Fibroblast of skin of left biceps (primary cell): ENCODE measurements at places on chromosomes 16 and 17.

- no peak for DNase-seq
Measured at GRCh38 chr17:60724647-60725046, 47.0 kb downstream of the BCAS3 start.

GRCh38 chr16:27790546-27791403 is 240.8 kb downstream of the KATNIP start:
- no peak for DNase-seq

DNA sequence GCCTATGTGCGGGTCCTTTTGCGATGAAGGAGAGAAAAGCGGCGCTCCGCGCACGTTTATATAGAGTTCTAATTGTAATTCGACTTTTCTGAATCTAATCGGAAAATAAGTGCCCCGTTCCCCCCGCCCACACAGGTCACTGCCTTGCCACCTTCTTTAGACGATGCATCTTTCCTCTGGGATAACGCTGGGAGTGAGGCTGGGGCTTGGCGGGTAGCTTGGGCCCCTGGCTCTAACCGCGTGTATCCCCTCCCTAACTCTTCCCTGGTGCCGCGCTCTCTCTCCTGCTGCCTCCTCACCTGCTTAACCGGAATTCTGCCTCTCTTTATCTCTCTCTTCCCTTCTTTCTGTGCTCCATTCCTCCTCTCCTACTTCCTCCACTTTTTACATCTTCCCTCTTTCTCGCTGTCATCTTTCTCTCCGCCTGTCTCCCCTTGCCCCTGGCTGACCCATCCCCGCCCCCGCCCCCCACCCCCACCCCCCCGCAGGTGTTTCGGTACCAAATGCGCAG is 2.6 kb downstream of the LHX1 start:
- no peak for DNase-seq

- no peak for DNase-seq
Measured at GRCh38 chr16:89210165-89210903, 7.2 kb upstream of the ZNF778 start.

- no peak for DNase-seq
Measured at GRCh38 chr17:18156171-18156975, 27.3 kb upstream of the ALKBH5 start.

DNA sequence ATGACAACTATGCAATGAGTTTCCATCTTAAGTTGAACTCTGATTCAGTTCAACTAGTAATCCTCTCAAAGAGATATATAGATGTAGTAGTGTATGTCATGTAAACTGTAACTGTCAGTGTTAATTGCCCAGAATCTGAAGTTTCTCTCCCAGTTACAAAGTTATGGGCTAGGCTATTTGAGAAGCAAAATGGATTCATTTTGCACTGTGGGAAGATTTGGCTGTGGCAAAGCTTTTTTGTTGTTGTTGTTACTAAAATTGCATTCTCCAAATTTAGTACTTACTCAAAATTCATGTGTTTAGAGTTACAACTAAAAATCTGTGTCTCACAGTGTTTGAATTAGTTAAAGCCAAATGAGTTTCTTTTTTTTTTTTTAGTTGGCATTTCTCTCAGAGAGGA is 219.0 kb downstream of the KCNJ2 start:
- no peak for DNase-seq

DNA sequence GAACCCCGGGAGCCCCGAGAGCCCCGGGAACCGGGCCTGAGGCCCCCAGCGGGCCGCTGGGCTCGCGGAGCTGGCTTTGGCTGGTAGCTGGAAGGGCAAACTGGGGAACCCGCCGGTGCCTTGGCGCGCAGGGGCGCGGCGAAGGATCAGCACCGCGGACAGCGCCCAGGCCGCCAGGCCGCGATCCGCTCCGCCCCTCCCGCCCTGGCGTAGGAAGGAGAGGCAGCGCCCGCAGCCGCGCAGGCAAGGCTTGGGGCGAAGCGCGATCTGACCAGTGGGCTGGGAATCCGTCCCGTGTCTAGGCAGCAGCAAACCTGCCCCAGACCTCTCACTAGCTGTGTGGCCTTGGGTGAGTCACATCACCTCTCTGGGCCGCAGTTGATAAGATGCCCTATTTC is 331 bp upstream of the CCDC92B start:
- DNase-seq, result no peak

DNA sequence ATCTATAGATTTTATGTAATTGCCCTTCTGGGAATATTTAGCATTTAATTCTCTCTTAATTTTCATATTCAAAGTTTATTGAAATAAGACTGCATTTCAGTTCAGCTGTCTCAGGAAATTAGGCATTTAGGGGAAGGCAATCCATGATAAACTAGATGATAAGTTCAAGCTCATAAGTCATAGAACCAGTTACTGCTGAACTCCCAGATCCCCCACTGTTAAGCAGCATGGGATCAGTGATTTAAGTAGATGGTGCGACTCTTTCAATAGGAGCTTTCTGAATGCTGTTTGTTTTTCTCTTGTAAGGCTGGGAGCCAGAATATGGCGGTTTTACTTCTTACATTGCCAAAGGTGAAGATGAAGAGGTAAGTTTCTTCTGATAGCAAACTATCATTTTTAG is 23.8 kb downstream of the OGFOD1 start:
- no peak for DNase-seq

GRCh38 chr17:44304651-44305050 is 3.8 kb upstream of the RUNDC3A start:
- no peak for DNase-seq

GRCh38 chr16:66116163-66117002 is 250.1 kb upstream of the CDH5 start:
- DNase-seq, result no peak

- DNase-seq, result no peak
Measured at GRCh38 chr17:21292867-21293830, 8.6 kb downstream of the MAP2K3 start.

GRCh38 chr17:17363638-17364337 is 60.6 kb downstream of the NT5M start:
- no peak for DNase-seq

GRCh38 chr17:3667366-3668278 is 756 bp downstream of the TAX1BP3 start:
- DNase-seq, result peak; percentile 85

DNA sequence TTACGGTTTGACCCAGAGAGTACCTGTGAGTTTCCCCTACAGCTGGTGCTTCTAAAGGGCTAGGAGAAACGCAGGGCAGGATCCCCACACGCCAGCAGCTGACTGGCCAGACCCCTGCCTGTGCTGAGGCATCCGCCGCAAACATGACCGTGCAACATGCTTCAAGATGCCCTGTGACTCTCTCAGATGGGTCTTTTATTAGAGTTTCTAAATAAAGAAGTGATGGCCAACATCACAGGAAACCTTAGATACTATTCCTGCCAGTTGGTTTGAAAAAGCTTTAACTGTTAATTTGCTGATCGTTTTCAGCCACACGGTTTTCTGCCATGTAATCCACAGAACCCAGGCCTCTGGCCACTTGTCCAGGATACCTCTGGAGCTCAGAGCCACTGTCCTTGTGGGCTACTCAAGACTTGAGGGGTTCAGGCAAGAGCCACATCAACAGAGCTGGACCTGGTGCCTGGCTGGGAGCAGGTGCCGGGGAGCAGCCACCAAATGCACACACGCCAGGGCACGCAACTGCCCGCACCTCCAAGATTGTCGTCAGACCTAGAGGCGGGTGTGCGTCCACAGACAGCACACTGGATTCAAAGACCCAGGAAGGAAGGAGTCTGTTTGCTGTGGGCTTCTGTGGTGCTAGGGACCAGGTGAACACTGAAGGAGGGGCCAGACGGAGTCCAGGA is 118.4 kb downstream of the ZNF778 start:
- no peak for DNase-seq

GRCh38 chr16:86534779-86535615 is 20.0 kb downstream of the MTHFSD start:
- DNase-seq, result no peak

GRCh38 chr16:945271-946047 is 25.3 kb downstream of the LMF1 start:
- DNase-seq, result no peak

DNA sequence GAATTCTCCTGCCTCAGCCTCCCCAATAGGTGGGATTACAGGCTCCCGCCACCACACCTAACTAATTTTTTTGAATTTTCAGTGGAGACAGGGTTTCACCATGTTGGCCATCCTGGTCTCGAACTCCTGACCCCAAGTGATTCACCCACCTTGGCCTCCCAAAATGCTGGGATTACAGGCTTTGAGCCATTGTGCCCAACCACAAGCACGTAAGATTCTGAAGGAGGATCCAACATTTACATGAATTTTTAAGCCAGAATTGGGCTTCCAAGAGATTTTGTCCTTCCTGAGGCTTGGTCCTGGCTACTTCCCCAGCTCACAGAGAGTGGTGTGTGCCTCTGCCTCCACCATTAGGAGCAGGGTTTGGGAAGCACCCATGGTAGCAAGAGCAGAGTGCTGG is 11.1 kb downstream of the G6PC3 start:
- no peak for DNase-seq

DNA sequence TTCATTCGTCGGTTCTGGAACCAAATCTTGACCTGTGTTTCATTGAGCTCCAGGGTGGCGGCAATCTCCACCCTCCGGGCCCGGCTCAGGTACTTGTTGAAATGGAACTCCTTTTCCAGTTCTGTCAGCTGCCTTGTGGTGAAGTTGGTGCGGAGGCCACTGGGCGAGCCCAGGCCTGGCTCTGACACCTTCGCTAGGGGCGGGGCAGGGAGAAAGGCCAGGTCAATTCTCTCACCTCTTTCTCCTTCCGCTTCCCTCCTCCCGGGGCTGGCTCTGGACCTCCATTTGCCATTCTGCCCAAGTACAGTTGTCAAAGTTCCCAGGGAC is 1.2 kb downstream of the HOXB1 start:
- DNase-seq, result no peak

- DNase-seq, result no peak
Measured at GRCh38 chr16:78199325-78200022, 100.0 kb downstream of the WWOX start.

DNA sequence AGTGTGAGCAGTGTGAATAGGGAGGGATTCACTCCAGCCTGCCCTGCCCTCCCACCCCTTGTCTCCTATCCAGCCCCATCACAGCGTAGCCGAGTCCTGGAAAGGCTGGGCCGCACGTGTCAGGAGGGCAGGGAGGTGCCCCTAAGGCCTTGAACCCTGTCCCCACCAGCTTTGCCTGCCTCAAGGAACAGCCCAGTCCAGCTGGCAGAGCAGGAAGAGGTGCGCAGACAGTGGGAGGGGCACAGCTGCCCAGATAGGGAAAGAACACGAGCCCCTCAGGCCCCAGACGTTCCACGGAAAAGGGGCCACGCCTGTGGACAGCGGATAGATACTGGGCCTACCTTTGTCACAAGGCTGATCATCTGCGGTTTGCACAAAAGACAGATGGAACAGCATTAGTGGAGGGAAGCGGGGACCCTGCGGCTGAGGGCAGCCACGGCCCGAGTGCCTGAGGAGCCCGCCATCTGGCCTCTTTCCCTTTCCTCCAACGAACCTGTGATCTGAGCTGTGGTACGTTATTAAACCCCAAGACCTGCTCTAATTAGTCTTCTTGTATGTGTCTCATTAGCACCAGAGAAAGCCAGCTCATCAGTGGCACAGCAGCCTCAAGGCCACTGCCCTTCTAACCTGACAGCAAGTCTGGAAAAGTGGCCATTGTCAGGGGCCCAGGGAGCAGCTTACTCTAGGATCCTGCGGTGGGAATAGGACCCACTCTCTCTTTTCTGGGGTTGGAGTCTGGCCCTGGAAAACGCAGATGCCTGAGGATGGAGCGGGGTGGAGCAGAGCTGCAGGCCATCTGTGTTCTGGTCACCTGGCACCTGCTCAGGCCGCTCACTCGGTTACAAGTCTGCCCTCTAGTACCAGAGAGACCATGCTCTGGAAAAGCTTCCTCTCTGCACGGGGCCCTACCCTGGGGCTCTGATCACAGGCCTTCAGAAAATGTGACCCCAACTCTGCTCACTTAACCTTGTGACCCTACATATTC is 16.3 kb downstream of the MPP3 start:
- no peak for DNase-seq

DNA sequence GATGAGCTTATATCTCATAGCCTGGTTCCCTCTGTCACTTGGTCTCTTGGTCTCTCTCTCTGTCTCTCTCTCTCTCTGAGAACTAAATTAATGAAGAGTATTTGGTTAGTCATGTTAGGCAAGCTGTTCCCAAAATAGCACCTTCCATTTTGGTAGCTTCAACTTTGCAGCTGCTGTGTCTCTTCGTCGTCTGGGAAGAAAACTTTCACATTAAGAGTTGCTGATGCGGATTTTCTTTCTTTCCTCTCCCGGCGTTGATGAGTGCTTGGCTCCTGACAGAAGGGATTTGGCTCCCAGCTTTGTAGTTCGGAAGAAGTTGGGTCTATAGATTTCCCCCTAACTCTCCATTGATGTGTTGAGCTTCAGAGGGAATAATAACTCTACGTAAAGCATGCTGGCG is at the start of gene RBFOX1:
RBFOX1 (plus strand) TSS at position 235 of the 400 bp plus-strand sequence.
- no peak for DNase-seq

GRCh38 chr16:87621976-87622713 is 19.8 kb downstream of the JPH3 start:
- no peak for DNase-seq

- DNase-seq, result no peak
Measured at GRCh38 chr17:38667099-38667786, 7.5 kb downstream of the EPOP start.

- DNase-seq, result no peak
Measured at GRCh38 chr16:1791256-1791942, 2.1 kb downstream of the IGFALS start.

GRCh38 chr16:52074133-52074532 is 472.8 kb downstream of the TOX3 start:
- DNase-seq, result no peak

- peak; percentile 35 for DNase-seq
Measured at GRCh38 chr17:64281962-64282752, 19.1 kb upstream of the TEX2 start.

DNA sequence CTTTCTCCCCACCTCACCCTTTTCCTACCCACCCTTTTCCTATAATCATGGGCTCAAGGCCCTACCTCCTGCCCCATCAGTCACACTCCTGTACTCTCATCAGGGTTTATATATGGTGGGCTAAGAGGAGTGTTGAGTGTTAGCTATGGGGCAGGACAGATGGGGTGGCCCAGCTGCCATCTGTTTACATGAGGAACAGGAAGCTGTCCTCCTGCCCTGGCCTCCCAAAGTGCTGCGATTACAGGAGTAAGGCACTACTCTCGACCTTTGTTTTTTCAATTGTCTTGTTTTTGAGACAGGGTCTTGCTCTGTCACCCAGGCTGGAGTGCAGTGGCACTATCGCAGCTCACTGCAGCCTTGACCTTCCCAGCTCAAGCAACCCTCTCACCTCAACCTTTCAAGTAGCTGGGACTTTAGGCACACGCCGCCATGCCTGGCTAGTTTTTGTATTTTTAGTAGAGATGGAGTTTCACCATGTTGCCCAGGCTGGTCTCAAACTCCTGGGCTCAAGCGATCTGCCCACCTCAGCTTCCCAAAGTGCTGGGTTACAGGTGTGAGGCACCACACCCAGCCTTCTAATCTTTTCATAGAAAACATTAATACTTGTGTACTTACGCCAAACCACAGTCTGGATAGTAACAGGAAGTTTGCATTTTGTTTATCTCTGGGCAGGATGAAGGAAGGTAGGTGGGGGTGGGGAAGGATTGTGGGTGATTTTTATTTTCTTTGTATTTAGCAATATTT is 1.6 kb downstream of the TRADD start:
- DNase-seq, result no peak

DNA sequence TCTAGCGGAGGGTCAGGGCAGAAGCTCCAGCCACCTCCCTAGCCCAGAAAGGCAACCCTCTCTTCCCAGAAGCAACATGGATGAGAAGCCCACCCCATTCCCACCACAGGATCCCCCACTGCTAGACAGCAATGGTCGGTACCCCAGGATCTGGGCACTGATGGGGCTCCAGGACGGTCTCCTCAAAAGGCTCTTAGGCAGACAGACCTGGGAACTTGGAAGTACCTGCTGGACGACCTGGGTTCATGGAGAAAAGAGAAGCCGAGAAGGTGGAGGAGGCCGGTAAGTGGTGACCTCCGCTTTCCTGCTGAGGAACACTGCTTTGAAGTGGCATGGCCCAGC is 96.6 kb downstream of the TBC1D16 start:
- no peak for DNase-seq
